Stimulated activated CD4-positive, alpha-beta T cell treated with anti-CD3 and anti-CD28 coated beads, TNF-alpha, amount 100 ng/mL, for 1 hour (primary cell): ENCODE measurements at places on chromosomes 4 and X.
A peak's percentile ranks its signal among the peaks of the same experiment; 100 is the strongest.

DNA sequence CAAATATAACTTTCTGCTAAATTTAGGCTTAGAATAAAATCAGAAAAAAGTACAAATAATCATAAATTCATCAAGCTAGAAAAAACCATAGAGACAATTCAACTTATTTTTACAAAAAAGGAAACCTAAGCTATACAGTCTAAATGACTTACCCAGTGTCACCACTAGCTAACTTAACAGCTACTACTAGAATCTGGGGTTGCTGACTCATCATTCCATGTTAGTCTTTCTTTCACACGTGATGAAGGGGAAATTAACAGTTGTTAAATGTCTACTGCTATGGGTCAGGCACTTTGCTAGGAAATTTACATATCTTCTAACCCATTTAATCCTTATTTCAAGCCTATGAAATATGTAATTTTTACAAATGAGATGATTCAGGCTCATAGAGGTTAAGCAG, 349.3 kb upstream of the GALNT7 start:
- no peak for DNase-seq

- no peak for DNase-seq
Measured at GRCh38 chr4:106316773-106317409, 541 bp downstream of the AIMP1 start.

DNA sequence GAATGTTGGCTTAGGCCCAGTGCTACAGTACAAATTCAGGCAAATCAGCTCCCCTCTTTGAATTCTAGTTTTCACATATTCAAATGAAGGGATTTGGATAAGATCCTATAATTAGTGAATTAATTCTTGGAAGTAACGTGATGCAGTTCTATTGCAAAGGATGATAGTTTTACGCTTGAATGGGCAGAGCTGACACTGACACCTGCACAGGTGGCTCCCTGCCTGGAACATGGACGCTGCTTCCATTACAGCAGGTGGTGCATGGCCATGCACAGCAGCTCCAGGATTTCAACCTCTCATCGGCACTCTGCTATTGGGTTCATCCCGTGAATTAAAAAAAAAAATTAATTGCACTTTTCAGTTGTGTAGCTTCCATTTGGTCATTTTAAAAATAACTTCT, 28.4 kb upstream of the RPS6KA6 start:
- no peak for DNase-seq

DNA sequence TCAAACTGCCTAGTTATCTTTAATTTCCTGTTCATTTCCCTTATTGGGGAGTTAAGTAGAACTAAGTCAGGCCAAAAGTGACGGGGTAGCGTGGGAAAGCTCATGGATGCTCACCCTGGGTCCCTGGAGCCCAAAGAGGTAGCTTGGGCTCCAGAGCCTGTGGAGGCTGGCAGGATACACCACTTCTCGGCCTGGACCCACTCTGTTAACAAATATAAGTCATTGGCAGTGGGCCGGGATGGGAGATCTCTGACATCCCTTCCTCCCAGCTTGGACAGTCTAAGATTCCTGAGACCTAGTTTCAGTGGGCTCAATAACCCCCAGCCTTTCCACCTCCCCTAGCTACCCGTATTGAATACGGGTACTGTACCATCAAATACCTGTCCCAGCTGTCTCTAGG, 106.1 kb downstream of the EFNB1 start:
- DNase-seq = no peak

GRCh38 chrX:31658360-31658759, 586.5 kb upstream of the FTHL17 start:
- no peak for DNase-seq

DNA sequence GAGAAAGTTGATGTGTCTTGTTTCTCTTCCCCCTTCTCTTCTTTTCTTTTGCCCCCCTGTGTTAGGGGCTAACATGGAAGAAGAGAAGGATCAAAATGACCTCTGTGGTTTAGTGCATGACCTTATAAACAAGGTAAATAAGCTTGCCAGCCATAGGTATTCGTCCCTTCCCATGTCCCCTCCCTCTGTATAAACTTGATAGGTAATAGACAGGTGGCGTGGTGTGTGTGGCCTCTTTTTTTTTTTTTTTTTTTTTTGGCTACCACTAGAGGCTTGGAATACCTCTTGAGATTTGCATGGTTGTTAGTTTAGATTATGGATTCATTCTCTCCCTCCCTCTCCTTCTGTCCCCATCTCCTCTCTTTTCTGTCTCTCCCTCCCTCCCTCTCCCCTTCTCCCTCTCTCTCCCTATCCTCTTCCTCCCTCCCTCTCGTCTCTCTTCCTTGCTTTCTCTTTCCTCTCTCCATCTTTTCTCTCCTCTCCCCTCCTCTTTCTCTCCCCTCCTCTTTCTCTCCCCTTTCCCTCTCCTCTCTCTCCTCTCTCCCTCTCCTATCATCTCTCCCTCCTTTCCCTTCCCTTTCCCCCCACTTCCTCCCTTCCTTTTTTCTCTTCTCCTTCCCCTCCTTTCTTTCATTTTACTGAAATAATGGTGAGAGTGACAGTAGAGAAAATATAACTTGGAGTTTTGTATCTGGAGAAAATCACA, 134.4 kb downstream of the AFF1 start:
- no peak for DNase-seq

DNA sequence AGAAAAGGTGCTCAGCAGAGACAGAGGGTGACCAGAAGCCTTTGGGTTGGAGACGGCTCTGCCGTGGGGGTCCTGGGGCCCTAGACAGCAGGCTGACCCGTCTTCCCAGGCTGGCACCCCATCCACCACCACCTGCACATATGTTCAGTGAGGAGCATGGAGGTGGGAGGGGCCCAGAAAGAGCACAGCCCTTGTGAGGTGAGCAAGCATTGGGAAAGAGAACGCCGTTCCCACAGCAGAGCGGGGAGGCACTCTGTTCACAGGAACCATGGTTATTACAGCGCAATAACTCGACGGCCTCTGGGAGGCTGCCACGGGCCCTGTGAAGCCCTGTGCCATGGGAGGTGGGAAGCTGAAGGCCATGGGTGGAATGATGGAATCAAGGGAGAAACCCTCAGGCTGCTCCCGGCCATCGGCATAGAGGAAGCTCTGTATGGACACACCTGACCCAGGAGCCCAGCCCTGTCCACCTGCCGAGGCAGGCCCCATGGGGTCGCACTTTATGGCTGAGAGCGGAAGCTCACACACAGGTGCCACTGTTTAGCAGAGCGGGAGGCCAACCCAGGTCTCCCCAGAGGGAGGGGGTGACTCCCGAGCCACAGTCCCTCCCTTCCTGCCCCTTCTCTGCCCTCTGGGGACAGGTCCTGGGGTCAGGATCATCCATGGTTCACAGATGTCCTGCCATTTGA, 93.5 kb upstream of the AFAP1 start:
- DNase-seq = no peak

DNA sequence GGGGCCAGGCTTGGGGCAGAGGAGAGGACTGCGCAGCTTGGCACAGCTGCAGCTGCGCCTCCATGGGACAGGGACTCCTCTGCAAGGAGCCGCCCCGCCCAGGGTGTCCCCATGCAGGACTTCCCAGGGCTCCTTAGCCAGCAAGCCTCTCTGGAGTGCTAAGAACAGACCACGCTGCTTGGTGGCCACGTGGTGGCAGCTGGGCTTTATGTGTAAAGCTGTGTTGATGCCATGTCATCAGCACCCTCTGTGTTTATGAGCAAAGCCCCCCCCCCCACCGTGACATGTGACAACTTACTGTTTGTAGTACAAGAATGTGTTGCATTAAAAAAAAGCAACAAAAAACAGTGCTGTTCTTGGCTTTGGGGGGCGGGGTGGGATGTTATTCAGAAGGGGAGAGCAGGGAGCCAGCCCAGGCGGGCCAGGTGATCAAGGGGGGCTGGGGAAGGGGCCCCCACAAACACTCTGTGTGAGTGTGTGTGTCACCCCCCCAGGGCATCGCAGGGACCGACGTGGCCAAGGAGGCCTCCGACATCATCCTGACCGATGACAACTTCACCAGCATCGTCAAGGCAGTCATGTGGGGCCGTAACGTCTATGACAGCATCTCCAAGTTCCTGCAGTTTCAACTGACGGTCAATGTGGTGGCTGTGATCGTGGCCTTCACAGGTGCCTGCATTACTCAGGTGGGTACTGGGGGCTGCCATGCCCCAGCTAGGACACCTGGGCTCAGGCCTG, 40.3 kb downstream of the ATP2B3 start:
- DNase-seq = no peak

- no peak for DNase-seq
Measured at GRCh38 chr4:55617587-55618197, 18.4 kb downstream of the NMU start.

GRCh38 chrX:139199933-139200332, 330.6 kb upstream of the F9 start:
- DNase-seq = no peak

- DNase-seq = no peak
Measured at GRCh38 chr4:7719354-7720174, 220.1 kb downstream of the AFAP1 start.

GRCh38 chr4:109462297-109462696, 28.7 kb downstream of the SEC24B start:
- DNase-seq = no peak

DNA sequence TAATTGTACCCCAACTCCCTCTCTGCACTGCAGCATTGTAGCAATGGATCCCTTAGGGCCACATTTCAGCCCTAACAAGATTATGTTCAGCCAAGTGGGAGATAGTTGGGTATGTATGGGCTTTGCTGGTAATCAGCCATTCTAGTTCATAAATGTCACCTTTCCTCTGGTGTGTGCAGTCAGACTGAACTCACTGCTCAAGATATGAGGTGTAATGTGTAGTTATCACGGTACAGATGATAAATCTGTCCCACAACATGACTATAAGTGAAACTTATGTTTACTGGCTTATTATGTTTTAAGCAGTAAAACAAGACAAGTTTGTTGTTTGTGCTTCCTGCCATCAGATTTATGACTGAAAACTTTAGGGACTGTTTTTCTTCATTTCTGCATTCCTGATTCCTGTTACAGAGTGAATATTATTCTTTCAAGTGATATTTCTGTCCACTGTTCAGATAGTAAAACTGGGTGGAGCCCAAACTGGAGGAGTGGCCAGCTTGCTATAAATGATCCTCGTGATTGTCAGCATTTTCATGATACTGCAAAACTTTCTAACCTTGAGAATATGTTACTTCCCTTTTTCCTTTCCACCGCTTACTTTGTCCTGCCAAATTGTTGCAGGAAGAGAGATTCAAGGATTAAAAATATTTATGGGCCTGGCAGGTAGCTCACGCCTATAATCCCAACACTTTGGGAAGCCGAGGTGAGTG, 44.9 kb downstream of the ANAPC4 start:
- no peak for DNase-seq

- no peak for DNase-seq
Measured at GRCh38 chr4:89245459-89245858, 62.1 kb downstream of the GPRIN3 start.

DNA sequence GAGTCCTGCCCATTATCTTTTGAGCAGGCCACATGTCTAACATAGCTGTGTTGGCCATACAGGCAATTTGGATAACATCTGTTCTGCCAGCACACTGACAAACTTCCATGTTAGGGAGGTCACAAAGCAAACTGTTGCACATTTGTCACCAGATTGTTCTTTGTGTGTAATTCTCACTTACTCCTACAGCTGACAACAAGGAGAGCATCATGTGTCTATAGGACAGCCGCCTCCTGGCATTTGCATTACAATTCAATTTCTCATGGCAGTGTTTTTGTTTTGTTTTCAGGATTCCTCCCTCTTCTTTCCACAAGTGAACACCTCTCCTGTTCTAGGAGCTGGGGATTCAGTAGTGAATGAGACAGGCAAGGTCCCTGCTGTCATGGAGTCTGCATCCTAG, 94.3 kb upstream of the LEF1 start:
- no peak for DNase-seq

DNA sequence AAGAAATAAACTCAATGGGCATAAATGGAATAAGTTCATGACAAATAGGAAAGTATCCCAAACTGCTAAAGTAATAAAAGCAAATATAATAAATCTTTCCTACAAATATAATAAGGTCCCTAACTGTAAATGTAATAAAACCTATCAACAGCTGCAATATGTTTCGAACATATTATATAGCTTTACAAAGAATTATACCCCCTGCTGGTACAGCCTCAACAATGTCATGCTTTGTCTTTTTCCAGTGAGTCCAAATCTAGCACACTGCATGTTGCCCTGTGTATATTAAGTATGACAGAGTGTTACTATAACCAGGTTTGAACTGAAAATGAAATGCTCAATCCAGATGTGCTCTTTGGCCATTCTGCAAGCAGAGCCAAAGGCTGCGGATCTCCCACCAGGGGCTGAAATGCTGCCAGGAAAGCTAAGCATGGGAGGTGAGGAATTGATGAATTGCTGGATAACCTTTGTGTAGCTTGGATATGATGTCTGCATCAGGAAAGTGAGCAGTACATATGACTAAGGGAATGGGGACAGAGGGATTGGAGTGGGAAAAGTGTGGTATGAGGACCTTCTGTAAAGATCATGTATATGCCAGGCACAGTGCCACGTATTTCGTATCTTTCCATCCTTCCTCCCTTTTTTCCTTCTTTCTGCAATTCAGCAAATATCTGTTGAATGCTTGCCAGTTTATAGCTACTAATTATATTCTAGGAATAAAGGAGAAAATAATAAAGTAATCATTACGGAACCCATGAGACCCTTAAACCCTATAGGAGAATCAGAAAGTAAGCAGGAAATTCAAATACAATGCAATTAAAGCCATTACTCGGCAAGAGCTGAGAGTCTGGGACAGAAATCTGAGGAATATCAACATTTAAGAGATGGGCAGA, 954.6 kb upstream of the LCORL start:
- no peak for DNase-seq

GRCh38 chrX:16123222-16123786, at the start of gene GRPR:
Gene GRPR, plus strand, starts transcription at chrX:16123565. Its CDS starts 389 bp downstream, at chrX:16123954.
- peak; percentile 19 for DNase-seq

DNA sequence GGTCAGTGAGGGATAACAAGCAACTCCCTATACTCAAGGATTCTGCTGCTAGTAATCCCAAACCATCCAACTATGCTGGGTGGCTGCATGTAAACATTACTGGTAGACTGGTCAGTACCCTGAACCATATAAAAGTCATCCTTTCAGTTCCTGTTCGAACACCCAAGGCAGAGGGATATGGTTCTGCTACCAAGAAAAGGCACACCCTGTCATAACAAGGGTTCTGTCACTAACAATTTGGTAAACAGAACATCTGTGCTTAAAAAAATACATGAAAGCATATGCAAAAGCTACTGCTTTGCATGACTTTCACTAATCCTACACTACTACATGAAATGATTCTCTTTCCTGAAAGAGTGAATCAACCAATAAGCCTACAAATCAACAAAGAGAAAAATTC, 76.8 kb upstream of the MCF2 start:
- no peak for DNase-seq
